ENCODE measurements at places on chromosomes 1 and 21.

GRCh38 chr1:39305555-39305954 lies 101.1 kb downstream of the MACF1 start:
- DNase-seq, result peak; percentile 14

DNA sequence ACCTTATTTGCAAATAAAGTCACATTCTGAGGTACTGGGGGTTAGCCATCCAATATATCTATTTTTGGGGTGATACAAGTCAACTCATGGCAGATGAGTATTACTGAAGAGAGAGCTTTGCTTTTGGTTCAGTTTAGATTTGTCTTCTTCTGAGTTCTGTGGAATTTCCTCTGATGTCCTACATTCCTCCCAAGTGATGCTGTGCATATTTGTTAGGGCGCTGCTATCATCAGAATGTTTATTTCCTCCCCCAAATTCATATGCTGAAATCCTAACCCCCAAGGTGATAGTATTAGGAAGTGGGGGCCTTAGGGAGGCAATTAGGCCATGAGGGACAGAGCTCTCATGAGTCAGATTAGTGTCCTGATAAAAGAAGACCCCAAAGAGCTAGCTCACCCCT lies 96.2 kb upstream of the WLS start:
- DNase-seq, result no peak

DNA sequence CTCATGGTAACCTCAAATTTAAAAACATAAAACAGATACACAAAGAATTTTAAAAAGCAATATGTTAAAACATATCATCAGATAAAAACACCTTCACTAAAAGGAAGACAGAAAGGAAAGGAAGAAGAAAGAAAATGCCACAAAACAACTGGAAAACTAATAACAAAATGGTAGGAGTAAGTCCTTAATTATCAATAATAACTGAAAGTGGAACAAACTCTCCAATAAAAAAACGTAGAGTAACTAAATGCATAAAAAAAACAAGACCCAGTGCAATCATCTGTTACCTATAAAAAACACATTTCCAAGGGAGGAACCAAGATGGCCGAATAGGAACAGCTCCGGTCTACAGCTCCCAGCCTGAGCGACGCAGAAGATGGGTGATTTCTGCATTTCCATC lies 47.1 kb upstream of the ACADM start:
- no peak for DNase-seq

GRCh38 chr1:155070721-155071569 lies 7.4 kb downstream of the EFNA4 start:
- DNase-seq, result peak; percentile 87

DNA sequence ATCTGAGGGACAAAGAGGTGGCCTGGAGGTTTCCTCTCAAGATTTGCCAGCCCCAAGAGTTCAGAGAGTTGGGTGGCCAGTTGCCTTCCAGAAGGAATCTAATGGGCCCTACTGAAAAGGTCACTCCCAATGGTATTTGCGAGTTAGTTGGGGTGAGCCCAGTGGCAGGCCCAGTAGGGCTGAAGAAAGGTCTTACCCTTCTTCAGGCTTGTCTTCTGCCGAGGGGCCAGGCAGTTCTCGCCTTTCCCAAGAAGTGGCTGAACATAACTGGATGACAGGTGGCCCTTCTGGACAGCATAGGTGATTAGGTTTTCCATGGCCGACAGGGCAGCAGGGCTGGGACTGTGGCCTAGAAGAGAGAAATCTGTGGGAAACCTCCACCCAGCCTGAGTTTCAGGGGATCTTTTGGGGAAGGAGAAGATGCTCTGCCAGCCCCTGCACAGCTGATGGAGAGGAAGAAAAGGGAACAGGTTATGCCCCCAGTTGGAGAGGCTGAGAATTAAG lies 7.2 kb downstream of the PGLYRP4 start:
- peak; percentile 0 for DNase-seq

All from GM20000 (cell line).